ENCODE measurements at places on chromosomes 2 and 18.

DNA sequence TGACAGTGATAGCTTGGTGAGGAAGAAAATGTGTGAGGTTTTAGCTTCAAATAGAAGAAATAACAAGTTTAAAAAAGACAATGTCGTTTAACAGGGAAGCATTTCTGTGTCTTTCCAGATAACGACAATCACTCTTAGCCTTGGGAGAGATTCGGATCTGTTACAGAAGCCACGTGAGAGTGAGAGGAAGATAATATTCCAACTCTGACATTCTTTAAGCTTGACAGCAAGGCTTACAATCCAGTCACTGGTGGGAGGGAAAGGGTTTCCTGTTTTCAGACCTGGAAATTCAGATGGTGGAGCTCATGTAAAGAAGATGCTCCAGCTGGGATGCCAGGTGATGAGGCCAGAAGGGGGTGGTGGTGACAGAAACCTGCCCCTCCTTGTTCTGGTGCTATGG is 30.8 kb downstream of the FBXO48 start:
- no peak for DNase-seq

- DNase-seq: no peak
Measured at GRCh38 chr2:24209389-24210105, 34.7 kb downstream of the FAM228A start.

DNA sequence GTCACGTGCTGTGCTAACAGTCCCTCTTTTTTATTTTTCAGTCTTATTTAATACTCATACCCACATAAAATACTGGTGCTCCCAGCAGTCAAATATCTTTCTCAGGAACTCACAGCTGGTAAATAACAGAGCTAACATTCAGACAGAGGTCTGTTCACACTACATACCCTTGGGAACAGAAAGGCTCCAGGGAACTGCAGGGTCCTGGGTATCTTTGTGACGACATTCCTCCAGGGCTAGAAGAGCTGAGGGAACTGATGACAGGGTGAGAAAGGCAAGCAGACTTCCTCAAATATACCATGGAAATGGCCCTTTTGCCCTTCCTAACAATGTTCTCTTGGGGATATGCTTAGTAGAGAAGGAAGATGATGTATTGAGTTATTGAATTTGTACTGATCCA is 19.3 kb downstream of the PDE6D start:
- no peak for DNase-seq

- DNase-seq: no peak
Measured at GRCh38 chr2:48900321-48901014, 144.9 kb upstream of the LHCGR start.

- no peak for DNase-seq
Measured at GRCh38 chr2:216860426-216861137, 718 bp upstream of the TNP1 start.

GRCh38 chr2:215447673-215448081 is 11.8 kb upstream of the FN1 start:
- no peak for DNase-seq

- DNase-seq: no peak
Measured at GRCh38 chr18:76450452-76451395, 44.3 kb downstream of the ZNF516 start.

DNA sequence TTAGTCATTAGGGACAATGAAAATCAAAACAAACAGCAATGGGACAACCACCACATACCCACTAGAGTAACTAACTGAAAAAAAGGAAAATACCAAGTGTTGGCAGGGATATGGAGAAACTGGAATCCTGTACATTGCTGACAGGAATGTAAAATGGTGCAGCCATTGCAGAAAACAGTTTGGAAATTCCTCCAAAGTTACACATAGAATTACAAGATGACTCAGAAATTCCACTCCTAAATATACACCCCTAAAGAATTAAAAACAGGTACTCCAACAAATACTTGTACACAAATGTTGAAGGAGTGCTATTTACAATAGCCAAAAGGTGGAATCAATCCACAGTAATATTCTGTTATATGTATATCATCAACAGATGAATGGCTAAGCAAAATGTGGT is 110.9 kb downstream of the ROCK1 start:
- no peak for DNase-seq

GRCh38 chr18:51133580-51134160 is 63.8 kb downstream of the MEX3C start:
- DNase-seq: no peak

DNA sequence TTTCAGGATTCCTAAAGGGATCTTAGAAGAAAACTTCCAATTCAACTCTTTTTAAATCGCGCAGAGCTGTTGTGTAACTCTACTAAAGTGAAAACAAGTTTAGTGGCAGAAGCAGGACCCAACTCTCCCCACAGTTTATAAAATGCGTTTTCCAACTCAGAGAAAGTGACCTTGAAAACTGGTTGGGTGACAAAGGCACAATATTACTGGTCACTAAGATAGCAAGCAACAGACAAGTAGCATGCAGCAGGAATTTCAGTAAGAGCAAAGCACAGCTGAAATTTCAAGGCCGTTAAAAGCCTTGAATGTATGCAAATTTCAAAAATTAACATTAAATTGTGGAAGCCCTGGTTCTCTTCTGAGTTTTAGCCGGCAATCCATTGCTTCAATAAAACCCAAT is 66.9 kb downstream of the STK39 start:
- DNase-seq: no peak

DNA sequence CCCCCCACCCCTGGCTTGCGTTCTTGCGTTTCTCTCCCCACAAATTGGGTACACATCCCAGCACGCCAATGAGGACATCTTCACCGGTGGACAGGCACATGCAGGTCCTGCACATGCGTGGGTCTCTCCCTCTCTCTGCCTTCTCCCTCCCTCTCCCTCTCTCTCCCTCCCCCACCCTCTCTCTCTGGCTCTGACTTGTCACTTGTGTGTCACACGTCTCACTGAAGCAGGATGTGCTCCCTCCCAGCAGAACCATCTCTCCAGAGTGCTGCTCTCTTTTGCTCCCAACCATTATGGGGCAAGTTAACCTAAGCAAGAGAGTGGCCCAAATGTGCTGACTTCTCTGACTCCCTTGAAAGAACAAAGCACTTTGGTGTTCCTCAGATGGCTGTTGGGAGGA is 120.8 kb upstream of the CAB39 start:
- DNase-seq: no peak

DNA sequence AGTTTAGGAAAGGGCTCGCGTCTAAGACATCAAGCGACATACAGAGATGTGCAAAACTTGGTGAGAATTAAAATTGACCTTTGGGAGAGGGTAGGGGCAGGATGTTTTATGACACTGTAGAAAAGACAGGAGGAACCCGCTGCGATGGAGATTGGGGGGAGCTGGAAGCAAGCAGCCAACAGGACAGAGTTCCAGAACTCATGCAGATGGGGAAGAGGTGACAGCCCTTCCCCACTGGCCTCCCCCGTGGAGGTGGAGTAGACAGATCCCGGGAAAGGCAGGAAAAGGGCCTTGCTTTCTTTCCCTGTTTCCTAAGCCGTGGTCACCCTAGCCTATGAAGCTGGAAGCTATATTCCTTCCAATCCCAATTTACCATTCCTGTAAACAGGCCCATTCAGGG is 39.1 kb downstream of the ANO7 start:
- no peak for DNase-seq

- DNase-seq: no peak
Measured at GRCh38 chr18:75809151-75809925, 381.8 kb upstream of the SMIM21 start.

DNA sequence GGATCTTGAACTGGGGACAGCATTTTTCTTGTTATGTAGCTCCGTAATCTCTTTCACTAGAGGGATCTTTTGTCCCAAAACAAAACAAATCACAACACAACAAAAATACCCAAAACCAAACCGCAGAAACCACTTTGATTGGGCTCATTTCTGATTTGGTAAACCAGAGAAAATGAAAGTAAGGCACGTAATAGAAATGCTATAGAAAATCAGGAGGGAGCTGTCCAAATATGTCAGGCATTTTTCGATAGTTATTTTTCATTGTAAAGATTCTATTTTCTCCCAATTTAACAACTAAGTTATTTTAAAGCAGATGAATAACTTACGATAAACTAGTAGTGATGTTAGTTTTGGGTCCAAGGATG is 406.5 kb downstream of the XIRP2 start:
- DNase-seq: no peak

- DNase-seq: no peak
Measured at GRCh38 chr2:41768310-41768709, 279.5 kb upstream of the PKDCC start.

DNA sequence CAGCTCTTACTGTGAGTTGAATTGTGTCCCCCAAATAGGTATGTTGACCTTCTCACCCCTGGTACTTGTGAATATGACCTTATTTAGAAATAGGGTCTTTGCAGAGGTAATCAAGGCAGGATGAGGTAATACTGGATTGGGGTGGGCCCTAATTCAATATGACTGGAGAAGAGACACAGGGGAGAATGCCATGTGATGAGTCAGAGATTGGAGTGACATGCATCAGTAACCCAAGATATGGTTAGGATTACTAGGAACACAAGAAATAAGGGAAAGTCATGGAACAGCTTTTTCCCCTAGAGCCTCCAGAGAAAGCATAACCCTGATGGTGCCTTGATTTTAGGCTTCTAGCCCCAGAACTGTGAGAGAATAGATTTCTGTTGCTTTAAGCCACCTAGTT is 37.0 kb upstream of the ATP5MC3 start:
- no peak for DNase-seq

GRCh38 chr2:58032016-58032763 is 14.4 kb upstream of the VRK2 start:
- DNase-seq: no peak

- no peak for DNase-seq
Measured at GRCh38 chr18:2602844-2603243, 31.5 kb downstream of the NDC80 start.

- DNase-seq: no peak
Measured at GRCh38 chr2:38499548-38500282, 103.0 kb downstream of the HNRNPLL start.

DNA sequence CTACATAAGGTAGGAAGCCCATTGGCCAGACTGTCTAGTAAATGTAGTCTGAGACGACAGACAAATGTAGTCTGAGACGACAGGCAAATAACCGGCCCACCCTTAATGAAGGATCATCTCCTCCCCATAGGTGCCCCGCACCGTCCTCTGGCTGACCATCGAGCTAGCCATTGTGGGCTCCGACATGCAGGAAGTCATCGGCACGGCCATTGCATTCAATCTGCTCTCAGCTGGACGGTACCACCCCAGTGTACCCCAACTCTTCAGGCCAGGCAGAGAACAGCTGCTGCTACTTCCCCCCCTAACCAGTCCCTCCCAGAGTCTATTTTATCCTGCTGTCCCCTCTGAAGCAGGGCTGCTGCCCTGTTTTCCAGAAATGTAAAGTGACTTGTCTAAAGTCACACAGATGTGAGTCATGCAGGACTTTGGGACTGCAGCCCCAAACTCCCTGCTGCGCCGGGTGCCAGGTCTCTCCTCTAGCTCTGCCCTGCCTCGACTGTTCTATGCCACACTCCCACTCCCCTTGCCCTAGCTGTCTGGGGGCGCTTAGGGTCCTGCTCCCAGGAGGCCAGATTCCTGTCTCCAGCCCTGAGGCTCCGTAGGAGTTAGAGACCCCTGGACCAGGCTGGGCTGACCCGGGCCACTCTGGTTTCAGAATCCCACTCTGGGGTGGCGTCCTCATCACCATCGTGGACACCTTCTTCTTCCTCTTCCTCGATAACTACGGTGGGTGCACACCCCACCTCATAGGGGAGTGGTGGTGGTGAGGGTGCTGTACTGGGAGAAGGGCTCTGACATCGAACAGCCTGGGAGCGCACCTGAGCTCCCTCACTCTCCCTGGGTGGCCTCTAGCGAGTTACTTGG is 4.7 kb downstream of the SLC11A1 start:
- DNase-seq: no peak

- DNase-seq: no peak
Measured at GRCh38 chr2:95077861-95078603, 43.6 kb downstream of the MRPS5 start.

DNA sequence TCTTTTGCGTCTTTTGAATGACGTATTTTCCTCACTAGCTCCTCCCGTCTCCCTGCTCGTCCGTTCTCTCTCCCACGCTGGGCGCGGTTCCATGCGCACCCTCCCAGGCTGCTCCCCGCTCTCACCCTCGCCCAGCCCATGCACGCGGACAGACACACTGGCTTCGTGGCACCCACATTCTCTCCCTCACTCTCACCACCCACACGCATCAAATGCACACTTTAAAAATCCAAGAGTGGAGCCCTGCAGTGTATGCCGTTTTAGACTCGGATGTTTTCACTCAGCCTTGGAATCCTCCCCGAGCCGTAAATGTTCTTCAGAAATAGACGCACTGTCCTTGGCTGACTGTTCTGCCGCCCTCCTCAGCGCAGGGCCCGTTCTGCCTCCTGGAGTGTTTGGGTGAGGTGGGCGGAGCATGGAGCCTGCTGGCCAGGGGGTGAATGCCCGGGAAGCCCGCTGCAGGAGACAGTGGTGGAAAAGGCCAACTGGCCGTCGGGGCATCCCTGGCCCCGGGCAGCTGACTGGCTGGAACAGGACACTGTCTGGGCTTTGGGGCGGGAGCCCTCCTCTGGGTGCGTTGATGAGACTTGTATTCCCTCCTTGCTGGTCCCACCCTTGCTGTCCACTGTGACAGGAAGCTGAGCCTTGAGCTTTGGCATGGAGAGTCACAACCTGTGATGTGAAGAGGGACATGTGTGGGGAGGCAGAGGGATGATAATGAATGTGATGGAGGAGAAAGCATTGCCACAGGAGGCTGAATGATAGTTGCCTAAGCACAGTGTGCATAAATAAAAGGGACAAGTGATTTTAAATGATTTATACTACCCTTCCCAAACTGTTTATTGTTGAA is 35.4 kb upstream of the LYPD6B start:
- DNase-seq: no peak

DNA sequence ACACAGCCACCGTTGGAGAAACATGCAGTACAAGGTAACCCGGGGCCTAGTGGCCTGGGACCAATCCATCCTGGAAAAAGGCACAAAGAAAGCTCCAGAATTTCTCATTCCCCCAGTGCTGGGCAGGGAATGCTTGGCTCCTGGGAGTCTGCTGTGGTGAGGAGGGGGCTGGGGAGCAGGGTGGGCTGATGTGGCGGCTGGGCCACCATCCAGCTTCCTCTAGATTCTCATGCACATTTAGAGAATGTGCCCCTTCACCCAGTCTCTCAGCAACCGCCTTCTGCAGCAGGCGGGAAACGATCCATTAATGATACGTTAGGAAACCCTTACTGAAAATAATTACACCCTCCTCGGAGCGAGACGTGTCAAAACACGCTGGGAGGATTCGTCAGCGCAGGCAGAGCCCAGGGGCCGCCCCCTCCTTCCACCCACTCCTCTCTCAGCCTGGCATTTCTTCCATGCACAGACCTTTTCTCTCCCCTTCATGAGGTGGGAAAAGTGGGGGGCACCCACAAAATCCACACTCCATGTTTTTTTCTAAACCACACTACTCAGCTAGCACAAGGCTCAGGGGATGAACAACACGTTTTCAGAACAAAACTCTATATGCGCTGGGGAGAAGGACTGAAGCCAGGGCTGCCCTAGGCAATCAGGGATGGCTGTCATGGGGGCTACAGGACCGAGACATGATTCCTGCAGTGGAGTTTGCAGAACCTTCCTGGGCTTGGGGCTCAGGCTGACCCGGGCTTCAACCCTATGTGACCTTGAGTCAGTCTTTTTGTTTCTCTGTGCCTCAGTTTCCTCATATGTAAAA is 56.1 kb upstream of the SMAD7 start:
- no peak for DNase-seq

Measured in CD4-positive, alpha-beta T cell treated with Interleukin-12 subunit alpha and Interleukin-12 subunit beta, for 1 hour (primary cell).